ENCODE measurements at places on chromosomes 5 and 9.

DNA sequence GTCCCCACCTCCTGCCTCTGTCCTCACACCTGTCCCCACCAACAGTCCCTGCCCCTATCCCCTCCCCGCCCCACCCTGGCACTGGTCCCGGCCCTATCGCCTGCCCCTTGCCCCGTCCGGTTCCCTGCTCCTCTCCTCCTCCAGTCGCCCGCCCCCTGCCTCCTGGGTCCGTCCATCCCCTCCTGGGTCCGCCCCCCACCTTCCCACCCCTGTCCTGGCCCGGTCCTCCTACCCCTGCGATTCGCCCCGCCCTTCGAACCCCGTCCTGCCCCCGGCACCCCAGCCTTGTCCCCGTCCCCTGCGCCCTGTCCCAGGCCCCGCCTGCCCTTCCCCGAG, 372 bp downstream of the EDF1 start:
- no peak for DNase-seq

GRCh38 chr5:123805300-123805699, 293.3 kb downstream of the CSNK1G3 start:
- no peak for DNase-seq

DNA sequence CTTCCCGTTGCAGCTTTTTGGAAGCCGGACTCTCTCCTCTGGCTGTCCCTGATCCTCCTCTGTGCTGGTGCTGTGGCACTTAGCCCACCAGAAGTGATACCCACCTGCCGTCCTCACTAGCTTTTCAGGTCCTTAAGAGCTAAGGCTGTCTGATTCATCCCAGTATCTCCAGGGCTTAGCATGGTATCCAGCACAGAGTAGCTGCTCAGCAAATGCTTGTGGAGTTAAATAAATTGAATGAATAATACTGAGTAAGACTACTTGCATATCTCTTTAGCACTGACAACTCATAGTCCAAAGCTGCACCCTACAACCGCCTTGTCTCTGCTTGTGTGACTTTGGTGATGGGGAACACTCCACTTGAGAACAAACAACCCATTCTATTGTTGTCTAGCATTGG, 7.7 kb upstream of the XPA start:
- DNase-seq, result no peak

- DNase-seq, result no peak
Observed at GRCh38 chr9:129694243-129694646, 28.8 kb downstream of the PRRX2 start.

- DNase-seq, result no peak
Observed at GRCh38 chr5:68049053-68049713, 166.4 kb upstream of the PIK3R1 start.

GRCh38 chr5:148696187-148697036, 42.1 kb upstream of the HTR4 start:
- DNase-seq, result no peak

GRCh38 chr5:111892949-111893348, 136.0 kb upstream of the NREP start:
- DNase-seq, result no peak

DNA sequence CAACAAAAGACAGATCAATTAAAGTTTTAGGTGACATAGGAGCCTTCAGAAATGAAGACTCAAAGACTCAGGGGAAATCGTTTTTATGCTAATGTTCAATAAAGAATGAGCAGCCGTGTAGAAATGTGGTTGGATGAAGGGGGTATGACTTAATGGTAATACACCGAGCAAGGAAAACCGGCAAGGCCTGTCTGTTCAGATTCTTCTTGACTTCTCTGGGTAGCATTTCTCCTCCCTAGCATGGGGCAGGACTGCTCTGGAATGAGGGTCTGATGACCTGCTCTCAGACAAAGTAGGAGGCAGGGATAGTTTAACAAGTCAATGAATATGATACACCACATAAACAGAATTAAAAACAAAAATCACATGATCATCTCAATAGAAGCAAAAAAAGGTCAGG, 487.4 kb downstream of the ZNF608 start:
- DNase-seq, result no peak

GRCh38 chr5:4981608-4982007, 158.5 kb upstream of the ADAMTS16 start:
- DNase-seq, result no peak

DNA sequence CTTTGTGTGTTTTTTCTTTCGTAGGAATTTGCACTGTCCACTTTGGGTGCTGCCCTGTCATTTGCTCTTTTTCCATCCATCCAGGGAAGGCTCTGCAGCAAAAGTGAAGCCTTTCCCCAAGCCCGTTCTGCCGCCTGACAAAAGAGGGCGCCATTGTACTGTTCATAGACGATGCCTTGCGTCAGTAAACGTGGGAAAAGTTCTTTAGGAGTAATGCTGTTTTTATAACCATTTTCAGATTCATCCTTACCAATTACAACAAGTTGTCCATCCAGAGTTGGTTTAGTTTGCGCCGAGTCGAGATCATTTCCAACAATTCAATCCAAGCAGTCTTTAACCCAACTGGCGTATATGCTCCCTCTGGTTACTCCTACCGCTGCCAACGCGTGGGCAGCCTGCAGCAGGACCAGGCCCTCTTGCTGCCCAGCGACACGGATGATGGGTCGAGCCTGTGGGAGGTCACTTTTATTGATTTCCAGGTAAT, 34.3 kb upstream of the RPS23 start:
- peak; percentile 8 for DNase-seq

DNA sequence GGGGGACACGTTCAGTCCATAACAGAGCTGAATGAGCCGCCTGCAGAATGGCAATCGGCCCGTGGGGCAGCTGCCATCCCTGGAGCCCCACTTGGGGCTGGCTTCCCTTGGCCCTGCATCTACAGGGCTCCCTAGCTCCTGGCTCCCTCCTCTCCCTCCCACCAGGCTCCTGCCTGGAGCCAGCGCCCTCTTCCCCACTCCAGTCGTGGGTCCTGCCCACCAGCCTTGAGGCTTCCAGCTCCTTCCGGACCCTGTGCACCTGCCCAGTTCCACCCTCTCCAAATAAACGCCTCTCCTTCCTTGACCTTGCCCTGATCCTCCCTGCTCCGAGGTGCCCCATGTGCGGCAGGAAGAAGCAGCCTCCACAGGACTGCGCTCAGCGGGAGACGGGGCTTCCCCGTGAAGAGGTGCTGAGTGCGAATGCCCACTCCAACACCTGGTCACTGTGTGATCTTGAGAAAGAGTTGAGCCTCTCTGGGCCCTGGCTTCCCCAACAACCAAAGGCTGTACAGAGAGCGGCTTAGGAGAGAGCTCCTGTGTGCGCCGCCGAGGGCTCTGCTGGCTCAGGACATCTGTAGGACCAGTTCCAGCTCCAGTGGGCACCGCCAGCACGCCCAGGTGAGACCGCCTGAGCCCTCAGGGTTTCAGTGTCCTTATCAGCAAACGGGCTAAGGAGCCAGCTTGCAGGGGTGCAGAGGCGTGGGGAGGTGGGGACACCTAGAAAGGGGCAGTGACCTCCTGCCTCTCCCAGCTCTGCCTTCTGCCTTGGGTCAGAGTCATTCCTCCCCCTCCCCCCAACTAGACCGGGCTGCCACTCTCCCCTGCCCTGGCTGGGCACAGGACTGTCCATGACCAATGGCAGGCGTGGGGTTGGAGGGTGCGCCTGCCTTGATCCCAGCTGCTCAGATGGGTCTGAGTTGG, 12.1 kb downstream of the C9orf50 start:
- DNase-seq, result no peak

GRCh38 chr9:90007516-90008440, 403.0 kb downstream of the GADD45G start:
- DNase-seq, result no peak

DNA sequence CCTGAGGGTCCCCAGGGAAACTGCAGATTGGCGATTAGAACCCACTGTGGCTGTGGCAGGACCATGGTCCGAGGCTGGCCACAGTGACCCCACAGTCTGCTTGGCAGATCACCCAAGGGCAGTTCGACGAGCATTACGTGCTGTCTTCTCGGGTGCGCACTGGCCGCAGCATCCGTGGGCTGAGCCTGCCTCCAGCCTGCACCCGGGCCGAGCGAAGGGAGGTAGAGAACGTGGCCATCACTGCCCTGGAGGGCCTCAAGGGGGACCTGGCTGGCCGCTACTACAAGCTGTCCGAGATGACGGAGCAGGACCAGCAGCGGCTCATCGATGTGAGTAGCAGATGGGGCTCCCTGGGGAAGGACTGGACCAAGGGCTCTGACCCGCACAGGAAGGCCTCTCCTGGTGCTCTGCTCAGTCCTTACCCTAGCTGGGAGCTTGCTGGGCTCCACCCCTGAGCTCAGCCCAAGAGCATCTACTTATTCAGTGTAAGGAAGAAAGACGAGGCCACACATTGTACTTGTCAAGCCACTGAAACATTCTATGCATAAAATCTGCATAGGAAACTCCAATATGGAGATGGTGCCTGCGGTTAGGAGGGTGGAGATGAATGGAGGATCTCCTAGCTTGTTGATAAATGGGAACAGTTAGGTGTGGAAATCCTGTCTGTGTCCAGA, 21.9 kb downstream of the CKMT2 start:
- no peak for DNase-seq

DNA sequence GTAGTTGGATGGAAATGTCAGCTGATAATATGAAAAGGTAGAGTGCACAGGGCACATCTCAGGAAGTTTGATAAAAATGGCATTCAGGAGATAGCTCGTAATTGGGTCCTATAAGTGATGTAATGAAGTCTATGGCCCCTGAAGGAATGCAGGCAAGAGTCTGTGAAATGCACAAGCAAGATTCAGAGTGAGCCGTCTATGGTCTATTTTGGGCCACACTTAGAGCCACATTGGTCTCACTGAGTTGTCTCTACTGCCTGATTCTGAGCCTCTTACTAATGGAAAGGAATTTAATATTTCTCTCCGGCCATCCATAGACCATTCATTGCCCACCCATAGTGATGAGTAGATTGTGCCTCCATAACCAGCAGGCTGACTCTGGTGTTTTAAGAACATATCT, 111.3 kb upstream of the KCNN2 start:
- no peak for DNase-seq

DNA sequence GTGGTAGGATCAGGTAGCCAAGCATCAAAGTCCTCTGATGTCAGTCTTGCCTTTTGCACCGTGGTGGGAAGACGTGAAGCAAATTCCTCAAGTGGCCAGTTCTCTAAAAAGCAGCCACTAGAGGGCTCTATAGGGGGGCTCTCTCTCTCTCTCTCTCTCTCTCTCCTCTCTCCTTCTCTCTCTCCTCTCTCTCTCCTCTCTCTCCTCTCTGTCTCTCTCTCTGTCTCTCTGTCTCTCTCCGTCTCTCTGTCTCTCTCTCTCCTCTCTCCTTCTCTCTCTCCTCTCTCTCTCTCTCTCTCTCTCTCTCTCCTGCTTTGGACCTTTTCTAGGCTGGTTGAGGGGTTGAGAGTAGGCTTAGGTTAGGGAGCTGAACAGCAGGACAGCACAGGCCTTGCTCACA, 13.9 kb upstream of the OSMR start:
- DNase-seq, result no peak

DNA sequence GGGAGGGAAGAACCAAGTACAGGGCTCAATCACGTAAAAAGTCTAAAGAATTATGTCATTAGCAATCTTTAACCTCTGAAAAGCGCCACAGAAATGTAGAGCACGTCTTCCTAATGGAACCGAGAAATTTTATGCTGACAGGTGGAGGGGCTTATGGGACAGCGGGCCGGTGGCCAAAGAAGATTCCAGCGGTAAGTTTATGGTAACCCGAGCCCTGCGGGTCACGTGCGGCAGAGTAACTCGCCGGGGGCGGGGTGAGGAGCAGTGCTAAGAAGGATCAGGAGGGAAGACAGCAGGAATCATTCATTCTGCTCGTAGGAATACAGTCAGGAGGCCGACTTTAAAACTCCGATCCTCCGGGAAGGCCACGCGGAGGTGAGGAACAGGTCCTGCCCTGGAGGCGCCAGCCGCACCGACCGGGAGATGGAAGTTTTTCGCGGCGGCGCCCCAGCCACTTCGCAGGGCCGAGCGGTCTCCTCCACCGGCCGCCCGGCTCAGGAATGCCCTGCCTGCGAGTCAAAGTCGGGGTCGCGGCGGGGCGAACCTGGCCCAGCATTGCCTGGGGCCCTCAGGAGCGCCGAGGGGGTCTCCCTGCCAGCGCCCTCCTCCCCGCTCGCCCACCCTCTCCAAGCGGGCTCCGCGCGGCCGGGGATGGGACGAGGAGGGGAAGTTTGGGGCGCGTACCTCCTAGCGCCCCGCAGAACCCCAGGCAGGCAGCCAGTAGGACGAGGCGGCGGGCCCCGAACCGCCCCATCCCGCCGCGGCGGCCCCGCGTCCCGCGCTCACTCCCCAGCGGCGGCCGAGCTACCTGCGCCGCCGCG, 101.8 kb downstream of the ESM1 start:
- no peak for DNase-seq

DNA sequence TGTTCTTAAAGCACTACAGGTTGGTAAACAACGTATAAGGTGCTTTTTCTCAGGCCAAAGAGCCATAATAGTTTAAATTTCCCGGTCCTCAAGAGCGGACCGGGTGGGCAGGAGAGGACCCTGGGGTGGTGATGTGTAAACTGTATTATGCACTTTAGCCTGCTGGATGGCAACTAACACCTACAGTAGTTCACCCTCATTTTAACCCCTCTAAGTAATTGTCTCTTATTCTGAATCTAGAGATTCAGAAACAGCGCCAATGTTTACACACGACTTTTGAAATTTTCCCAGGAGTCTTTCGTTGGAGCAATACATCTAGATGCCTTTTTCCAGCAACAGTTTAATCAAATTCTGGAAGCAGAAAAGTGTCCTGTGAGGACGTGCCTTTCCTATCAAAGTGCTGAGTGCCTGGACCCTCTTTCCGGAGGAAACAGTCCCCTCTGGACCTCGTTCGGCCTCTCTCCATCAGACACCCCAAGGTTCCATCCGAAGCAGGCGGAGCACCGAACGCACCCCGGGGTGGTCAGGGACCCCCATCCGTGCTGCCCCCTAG, 676 bp upstream of the OCLN start:
- DNase-seq, result no peak

- DNase-seq, result no peak
Observed at GRCh38 chr9:14432666-14433350, 118.9 kb upstream of the NFIB start.

- DNase-seq, result no peak
Observed at GRCh38 chr9:133456409-133456808, 3.4 kb upstream of the CACFD1 start.

DNA sequence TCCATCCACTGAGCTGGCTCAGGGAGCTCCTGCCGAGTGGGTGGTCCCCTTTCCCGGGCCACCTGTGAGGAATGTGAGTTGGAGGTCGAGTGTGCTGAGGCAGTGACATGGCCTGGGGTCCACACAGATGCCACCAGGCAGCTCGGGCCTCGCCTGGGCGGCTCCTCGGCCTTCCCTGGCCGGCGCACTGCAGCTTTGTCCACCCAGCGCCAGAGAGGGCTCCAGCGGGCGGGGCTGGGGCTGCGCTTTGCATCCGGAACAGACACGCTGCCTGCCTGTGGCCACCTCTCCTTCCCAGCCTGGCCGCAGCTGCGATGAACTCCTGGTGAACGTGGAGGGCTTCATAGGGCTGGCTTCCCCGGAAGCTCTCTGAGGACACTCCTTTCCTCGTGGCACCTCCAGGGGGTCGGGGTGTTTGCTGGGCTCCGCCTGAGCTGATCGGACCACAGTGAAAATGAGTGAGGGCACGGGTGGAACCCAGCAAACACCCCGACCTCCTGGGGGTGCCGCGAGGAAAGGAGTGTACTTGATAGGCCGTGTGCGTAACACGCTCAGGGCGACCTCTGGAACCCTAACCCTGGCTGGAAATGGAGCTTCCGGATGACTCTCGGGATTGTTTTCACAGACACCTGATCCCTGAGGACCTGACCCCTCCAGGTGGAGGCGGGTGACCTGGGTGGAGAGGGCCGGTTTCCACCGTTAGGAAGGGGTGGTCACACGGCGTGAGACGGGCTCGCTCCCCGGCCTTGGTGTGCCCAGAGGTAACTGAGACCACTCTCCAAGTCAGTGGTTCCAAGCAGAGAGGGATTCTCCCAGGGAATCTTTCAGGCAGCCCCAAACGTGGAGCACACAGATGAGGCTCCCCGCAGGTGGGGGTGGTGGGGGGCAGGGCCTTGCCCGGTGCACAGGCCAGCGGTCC, 31.8 kb upstream of the RXRA start:
- no peak for DNase-seq
